Stimulated activated CD4-positive, alpha-beta T cell treated with anti-CD3 and anti-CD28 coated beads, Interleukin-15, amount 100 ng/mL, for 1 hour (primary cell): ENCODE measurements at places on chromosomes 7 and 10.
A peak's percentile ranks its signal among the peaks of the same experiment; 100 is the strongest.

DNA sequence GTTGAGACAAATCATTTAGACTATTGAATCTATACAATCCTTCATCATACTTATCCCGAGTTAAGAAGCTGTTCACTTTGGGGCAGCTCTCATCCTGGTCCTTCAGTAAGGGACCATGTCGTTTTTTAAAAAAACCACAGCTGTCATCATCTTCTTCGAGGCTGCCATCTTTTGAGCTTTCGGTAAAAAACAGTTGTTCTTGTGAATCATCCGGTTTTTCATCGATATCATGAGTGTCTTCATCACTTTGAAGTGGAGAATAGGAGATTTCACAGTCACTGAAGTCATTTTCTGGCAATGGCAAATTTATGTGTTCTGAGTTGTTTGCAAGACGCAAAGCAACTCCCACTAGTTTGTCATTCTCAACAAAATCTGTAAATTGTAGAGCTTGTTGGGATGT, 3.9 kb downstream of the DCLRE1A start:
- DNase-seq, result no peak

DNA sequence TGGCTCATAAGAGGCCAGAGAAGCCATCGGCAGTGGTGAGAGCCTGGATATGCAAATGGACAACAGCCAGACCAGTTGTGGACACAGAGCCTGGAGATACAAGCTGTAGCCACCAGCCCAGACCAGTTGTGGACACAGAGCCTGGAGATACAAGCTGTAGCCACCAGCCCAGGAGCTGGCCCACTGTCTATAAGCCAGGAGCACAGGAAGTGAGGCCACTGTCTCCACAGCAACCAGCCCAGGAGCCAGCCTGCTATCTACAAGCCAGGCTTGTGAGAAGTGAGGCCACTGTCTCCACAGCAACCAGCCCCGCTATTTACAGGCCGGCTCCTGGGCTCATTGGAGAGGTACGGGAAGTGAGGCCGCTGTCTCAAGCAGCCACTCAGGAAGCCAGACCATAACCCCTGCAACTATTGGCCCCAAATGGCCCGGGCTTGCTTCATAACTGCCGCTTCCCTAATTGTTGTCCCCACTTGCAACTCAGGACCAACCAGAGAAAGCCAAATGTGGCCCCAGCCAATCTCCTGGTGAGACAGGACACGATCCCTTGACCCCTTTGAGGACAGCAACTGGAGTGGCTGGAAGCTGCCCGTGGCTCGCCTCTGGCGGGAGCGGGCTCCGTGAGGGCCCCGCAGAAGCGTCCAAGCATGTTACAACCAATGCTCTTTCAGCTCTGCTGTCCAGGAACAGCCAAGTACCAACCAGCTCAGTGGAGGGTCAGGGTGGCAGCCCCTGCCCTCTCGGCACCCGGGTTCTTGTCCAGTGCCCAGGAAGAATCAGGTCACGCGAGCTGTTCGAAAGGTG, 44.1 kb upstream of the CNPY1 start:
- no peak for DNase-seq

DNA sequence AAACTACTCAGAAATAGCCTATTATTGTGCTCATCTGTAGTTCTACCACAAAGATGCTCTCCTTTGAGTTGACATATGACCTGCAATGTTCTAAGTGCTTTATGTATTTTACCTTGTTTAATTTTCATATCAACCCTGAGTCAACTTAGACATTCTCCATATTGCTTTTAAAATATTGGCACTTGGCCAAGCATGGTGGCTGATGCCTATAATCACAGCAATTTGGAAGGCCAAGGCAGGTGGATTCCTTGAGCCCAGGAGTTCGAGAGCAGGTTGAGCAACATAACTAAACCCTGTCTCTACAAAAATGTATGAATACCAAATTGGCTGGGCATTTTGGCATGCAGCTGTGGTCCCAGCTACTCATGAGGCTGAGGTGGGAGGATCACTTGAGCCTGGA, 50.6 kb downstream of the PRKG1 start:
- no peak for DNase-seq

DNA sequence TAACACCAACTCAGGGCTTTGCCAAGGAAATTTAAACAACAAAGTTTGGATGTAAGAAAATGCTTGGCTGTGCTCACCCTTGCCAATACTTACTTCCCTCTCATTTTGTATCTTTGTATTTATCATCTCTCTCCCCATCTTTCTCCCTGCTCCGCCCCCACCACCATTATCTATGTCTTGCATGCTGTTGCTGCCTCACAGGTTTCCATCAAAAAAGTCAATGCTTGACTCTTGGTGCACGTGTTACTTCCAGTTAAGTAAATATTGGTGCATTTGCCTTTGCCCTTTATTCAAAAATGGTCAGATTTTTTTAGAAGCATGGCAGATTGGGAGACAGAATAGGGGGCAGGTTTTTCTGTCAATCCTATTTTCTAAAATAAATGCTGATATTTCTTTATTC, 626.0 kb downstream of the ACTR3B start:
- DNase-seq, result no peak

GRCh38 chr7:137254766-137255165, 88.8 kb downstream of the PTN start:
- no peak for DNase-seq

GRCh38 chr7:72925546-72926120, 738 bp downstream of the POM121 start:
- DNase-seq, result no peak

DNA sequence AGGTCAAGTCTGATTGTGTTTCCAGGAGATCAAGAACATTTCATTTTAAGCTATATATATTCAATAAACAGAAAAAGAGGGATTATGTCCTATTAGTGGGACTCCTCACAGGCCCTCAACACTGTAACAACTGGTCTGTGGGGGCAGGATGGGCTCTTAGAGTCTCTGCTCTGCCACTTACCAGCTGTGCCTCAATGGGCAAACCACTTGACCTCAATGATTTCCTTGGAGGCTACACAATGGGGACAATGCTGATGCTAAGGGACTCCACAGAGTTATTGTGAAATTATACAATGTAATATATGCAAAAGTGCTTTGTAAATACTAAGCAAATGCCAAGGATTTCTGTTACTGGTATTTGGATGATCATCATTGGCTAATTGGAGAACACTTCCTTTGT, 33.2 kb upstream of the MXI1 start:
- no peak for DNase-seq

GRCh38 chr7:94605031-94605430, 50.9 kb downstream of the SGCE start:
- DNase-seq, result no peak

- DNase-seq, result peak; percentile 53
These were observed at the start of gene PWWP2B for GRCh38 chr10:132397036-132397541. Gene PWWP2B (plus strand): TSS chr10:132397200. CDS start chr10:132397227, 27 bp downstream.

- DNase-seq, result no peak
These were observed 50.2 kb upstream of the GNA12 start for GRCh38 chr7:2894118-2894940.

- DNase-seq, result no peak
These were observed 49.4 kb downstream of the AKR1D1 start for GRCh38 chr7:138125598-138126111.

- no peak for DNase-seq
These were observed 221.4 kb downstream of the BICC1 start for GRCh38 chr10:58734116-58734515.

DNA sequence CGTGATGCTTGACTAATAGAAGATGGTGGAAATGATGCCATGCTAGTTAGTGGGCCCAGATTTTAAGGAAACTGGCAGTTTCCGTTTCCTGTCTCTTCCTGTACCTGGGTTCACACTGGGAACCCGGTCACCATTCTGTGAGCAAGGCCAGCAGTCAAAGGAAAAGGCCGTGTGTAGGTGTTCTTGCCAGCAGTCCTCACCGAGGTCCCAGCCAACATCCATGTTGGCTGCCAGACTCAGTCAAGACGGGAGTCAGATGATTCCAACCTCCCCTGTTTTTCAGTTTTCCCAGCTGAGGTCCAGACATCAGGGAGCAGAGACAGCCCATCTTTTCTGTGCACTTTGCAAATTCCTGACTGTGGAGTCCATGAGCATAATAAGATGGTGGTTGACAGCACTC, 15.2 kb upstream of the PILRB start:
- DNase-seq, result no peak

DNA sequence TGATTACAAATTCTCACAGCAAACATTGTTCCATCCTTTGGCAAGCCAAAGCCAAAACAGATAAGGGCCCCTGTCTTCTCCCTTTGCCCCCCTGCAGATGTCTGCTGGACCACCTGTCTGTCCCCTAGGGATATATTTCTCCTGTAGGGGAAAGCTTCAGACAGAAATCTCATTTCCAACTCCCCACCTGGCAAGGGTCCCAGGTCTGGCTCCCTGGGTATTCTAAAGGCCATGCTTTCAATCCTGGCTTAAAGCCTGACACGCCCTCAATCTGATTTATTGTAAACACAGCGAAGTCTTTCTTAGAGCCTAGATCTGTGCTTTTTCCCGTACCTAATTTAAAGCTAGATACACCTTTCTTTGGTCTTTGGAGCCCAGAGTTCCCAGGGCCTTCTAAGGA, 66.1 kb downstream of the KCNMA1 start:
- DNase-seq, result no peak

DNA sequence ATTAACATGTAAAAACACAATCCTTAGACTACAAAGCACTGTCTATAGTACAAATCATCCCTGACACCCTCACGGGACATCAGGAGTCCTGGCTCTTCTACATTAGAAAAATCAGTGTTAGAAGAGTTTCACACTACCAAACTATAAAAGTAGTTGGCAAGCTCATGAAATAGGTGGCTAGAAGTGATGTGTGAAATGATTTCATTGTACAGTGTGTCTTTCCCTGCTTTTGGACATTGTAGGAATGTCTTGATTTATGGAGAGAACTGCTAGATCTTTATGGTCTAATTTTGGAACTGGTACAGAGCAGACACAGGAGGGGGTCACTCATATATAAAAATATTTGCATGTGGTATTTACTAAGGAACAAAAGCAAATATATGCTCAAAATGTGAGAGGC, 33.2 kb downstream of the SEMA3A start:
- DNase-seq, result no peak

DNA sequence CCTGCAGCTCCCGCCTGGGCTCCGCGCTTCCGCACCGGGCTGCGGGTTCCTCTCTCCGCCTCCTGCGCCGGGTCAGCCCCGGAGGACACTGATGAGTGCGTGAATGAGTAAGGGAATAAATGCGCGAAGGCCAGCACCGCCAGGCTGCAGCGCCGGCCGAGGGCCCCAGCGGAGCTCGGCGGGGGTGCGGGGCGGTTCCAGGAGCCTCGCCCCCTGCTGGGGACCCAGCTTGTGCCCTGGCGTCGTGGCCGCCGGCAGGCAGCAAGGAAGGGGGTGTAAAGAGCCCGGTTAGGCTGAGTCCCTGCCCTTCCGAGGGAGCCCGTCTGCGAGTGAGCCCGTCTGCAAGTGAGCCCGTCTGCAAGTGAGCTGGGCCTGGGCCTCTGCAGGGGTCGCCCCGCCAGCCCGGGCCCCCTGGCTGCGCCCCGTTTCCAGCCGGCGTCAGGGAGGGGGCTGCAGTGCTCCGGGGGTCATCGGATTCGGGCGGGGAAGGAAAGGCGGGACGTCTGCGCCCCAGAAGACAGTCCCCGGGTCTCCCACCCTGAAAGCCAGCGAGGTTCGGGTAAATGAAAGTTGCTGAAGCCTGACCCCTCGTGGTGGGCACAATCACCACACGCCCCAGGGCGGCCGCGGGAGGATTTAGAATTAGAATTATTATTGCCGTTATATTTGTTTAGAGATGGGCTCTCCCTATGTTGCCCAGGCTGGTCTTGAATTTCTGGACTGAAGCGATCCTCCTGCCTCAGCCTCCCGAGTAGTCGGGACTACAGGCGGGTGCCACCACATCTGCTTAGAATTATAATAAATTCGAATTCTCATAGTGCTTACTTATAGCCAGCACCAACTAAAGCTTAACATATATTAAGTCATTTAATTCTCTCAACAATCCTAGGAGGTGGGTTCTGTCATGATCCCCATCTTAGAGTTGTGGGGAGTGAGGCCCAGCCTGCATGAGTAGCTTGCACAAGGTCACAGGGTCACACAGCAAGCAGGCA, 8.6 kb upstream of the CRYGN start:
- peak; percentile 66 for DNase-seq

- DNase-seq, result no peak
These were observed 98.1 kb downstream of the DPY19L1 start for GRCh38 chr7:34939175-34939574.

DNA sequence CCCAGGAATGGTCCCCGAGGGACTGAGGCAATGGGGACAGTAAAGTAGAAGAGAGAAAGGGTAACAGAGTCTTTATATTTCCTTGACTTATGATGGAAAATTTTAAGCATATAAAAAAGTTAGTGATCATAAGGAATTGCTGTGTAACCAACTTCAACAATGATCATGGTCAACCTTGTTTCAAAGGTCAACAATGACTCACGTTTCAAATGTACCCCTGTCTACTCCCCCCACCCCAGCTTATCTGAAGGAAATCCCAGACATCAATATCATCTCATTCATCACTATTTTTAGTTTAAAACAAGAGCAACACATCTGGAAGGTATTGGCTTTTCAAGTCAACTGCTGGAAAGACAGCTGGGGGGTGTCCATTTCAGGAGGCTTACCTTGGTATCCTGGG, 92.9 kb downstream of the SMURF1 start:
- no peak for DNase-seq

- DNase-seq, result no peak
These were observed 66.6 kb downstream of the HTR5A start for GRCh38 chr7:155136619-155137243.

GRCh38 chr10:89889606-89890005, 188.2 kb downstream of the KIF20B start:
- no peak for DNase-seq

GRCh38 chr7:151575410-151575809, 55.7 kb upstream of the RHEB start:
- no peak for DNase-seq

- DNase-seq, result no peak
These were observed 142.1 kb downstream of the ADARB2 start for GRCh38 chr10:1595242-1595600.

- DNase-seq, result peak; percentile 21
These were observed at the start of gene CNNM1 for GRCh38 chr10:99329304-99329553. Gene CNNM1 (plus strand): TSS chr10:99329356. CDS start chr10:99329388, 32 bp downstream.

DNA sequence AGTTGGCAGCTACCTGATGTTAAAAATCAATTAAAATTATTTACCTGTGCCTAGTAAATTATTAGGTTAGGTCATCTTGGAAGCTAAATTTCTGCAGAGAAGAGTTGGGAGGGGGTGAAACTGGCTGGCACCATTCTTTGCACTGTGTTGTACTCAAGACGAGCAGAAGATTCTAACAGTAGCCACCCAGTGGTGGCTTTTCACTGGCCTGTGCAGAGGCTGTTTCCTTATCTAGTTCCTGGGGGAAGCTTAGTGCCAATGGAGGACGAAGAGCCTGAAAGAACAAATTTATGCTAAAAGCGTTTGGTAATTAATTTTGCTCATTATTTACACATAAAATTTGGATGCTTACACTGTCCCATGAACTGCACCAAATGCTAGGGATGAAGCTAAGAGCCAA, 595.3 kb downstream of the XPNPEP1 start:
- no peak for DNase-seq

GRCh38 chr10:22672319-22673090, 41.9 kb downstream of the PIP4K2A start:
- no peak for DNase-seq
